Dermis blood vessel endothelial cell (primary cell): ENCODE measurements at places on chromosomes 7 and 10.
A peak's percentile ranks its signal among the peaks of the same experiment; 100 is the strongest.

- no peak for DNase-seq
These were observed 103.9 kb downstream of the RAPGEF5 start for GRCh38 chr7:22252936-22253536.

GRCh38 chr7:21910253-21910652 is 35.4 kb downstream of the CDCA7L start:
- no peak for DNase-seq

DNA sequence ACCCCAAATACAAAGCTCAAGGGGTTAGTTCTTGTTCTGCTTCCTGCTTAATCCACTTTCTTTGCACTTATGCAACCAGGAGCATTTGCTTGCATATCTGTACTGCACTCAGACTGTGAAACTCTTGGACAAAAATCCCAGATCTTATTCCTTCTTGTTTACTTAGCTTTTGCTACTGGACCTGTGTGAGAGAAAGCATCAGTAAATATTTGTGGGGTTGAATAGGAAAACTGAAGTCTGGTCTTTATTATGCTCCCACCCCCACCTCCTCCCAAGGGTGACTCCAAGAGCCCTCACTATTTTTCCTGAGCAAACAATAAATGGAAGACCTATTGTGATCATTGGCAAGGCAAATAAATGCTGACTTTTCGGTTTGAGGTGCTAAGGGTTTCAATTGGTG is 57.1 kb upstream of the VSTM2A start:
- DNase-seq: no peak

DNA sequence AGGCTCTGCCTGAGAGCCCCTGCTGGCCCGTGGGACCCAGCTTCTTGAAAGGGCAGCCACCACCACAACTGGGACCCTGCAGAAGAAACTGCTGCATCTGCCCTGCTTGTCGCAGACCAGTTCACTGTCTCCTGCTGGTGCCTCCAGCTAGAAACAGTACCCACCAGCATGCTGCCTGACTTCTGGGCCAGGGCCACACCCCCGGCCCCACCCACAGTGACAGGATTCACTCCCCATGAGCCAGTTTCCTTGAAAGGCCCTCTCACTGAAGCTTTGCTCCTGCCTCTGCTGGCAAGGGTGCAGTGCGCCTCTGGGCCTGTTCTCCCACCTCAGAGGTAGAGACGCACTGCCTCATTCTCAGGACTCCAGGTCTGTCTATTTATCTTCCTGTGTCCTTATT is 32.4 kb downstream of the ANXA11 start:
- DNase-seq: no peak

- no peak for DNase-seq
These were observed 18.6 kb upstream of the MTPN start for GRCh38 chr7:135995748-135996147.

- peak; percentile 22 for DNase-seq
These were observed 11.6 kb downstream of the ABCA13 start for GRCh38 chr7:48182718-48183369.

DNA sequence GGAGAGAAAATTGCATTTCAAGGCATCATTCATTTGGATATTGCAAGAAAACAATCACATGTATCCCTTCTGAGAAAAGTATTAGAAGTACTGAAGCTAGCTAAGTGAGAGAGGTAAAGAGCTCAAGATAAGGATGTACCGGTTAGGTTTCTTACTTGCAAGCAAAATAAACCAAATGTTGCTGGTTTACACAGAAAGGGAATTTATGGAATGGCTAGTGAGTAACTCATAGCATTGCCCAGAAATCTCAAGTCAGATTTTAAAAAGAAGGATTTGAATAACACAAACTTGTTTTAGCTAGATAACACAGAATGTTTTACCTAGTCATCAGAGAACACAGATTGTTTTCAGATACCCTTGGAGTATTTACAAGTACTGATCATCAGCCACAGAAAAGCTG is 30.6 kb downstream of the KLHL7 start:
- no peak for DNase-seq

GRCh38 chr7:44920119-44920518 is 34.8 kb upstream of the PURB start:
- peak; percentile 10 for DNase-seq

- no peak for DNase-seq
These were observed 53.7 kb upstream of the LBX1 start for GRCh38 chr10:101282947-101283346.

DNA sequence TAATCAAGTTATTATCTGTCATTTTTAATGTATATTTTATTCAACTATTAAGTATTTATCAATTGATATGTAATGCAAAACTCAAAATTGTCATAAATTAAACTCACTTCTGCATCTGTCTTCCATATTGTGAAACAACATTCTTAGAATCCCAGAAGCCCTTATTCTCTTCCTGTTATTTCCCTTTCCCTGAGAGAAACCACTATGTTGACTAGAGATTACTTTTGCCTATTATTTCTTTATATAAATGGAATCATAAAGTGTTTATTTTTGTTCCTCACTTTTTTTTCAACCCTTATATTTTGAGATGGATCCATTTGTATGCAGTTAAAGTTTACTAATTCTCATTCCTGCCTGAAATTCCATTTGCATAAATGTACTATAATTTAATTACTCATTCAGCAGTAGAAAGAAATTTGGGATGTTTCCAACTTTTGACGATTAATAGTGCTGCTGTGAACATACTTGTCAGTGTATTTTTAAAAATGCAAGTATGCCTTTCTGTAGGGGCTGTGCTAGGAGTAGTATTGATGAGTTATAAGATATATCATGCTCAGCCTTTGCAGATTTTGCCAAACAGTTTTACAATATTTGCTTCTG is 211.2 kb downstream of the SEMA3D start:
- peak; percentile 13 for DNase-seq

GRCh38 chr7:143295870-143296269 is 7.7 kb downstream of the CASP2 start:
- DNase-seq: peak; percentile 18

DNA sequence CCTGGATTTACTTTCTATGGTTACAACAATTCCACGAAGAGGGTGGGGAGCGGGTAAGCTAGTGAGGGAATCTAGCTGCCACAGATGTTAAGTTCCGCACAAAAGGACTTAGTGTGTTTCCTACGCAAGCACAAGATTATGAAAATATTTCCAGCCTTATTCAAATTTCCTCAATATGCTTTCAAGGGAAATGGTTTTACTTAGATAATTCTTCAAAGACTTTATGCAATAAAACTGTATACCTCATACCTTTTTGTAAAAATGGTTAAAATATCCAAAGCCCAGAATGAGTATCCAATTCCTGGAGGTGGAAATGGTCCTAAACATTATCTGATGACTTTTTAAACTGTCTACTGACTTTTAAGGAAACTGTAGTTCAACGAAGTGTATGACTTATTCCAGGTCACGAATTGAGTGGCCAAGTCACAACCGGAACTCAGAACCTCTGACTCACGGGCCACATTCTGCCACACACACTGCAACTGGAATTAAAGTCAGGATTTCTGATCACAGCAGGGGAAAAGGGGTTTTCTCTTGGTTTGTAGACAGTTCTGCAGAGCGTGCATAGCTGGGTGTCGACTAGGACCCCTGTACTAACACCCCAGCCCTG is 20.2 kb upstream of the INSIG1 start:
- DNase-seq: peak; percentile 38

DNA sequence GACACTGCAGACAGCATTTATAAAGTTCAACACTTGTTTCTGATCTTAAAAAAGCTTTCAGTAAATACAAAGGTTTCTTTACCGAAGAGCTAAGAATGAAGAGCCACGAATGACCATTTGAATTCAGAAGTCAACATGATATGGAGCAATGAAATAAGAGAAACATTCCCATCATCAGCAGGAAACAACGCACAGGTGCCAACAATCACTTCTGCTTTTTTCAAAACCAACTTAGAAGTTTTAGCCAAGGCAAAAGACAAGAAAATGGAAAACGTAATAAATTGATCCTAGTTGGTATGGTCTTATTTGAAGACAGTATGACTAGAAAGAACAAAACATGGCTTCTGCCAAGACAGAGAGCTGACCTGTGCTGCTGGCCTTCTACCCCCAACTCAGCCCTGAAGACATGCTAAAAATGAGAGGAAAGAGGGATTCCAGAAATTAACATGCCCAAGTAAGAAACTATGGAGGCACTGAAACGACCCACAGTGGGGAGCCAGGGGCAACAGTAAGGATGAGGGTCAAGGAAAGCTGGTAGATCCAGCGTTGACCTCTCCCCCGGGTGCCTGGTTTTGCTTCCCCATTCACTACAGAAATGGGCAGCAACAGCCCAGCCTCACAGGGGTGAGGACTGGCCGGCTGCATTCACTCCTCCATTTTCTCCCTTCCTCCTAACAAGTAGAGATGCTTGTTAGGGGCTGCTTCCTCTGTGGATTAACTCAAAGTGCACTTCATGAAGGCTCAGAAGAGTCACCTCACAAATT is 30.1 kb downstream of the VPS41 start:
- no peak for DNase-seq
